ENCODE measurements at places on chromosomes 6 and 20.
A peak's percentile ranks its signal among the peaks of the same experiment; 100 is the strongest.

DNA sequence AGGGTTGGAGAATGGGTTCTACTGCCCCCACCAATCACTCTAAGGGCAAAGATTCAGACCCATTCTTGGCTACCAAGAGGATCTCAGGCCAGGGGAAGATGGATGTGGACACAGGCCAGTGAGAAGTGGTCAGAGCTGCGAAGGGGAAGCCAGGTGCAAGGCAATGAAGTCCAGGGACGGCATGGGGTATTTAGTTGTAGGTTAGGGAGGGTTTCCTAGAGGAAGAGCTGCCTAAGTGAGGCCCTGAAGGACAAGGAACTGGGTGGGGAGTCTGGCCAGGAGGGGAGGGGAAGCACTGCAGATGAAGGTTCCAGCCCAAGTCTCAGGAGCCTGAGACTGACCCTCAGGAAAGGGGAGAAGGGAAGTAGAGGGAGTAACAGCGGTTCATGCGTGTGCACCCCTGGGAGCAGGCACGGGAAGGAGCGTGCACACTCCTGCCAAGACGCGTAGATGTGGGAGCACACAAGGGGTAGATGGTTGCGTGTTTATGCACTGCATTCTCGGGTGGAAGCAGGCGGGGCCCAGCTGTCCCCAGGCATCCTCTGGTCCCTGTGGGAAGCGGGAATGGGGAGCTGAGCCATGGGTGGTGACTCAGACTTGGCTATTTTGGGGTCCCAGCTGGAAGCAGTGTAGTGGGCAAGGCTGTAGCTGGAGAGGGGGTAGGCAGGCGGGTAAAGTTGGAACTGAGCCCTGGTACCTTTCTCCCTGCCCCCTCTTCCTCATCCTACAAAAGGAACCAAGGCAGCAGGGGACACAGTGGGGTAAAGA lies 3.3 kb downstream of the ACTL10 start:
- DNase-seq, result no peak

DNA sequence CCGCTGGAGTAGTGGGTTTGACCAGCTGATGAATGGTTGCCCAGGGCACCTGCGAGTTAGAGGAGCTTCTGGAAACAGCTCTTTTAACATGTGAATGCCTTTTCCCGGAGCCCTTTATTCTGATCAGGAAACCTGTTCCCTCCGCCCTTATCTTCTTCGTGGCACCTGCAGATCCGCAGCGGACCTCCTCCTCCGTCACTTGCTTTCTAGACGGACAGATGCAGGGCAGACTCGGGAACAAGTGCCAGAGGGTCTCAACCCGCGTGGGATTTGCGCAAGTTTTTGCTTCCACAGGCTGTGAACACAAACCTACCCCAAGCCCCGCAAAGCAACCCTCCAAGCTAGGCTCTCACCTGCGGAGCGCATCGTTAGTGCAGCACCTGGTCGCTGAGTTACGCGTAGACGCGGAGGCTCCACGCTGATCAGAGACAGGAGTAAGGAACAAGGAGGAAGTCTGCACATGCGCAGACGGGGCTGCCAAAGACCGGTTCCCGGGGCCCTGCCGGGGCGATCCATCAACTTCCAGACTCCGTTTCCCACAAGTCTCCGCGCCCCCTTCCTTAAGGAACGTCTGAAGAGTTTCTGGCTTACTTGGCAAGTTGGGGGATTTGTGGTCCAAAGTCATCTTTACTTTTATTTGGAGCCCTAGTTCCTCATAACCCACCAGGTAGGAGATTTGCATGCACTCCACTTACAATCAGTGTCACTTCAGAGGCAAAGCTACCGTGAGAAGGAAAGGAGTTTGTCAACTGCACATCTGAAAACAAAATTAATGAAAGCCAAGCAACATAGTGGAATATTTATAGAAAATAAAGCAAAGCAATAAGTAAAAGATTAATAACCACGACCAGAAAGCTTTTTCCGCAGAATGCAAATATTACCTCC lies 52.7 kb upstream of the ELMO2 start:
- peak; percentile 8 for DNase-seq

DNA sequence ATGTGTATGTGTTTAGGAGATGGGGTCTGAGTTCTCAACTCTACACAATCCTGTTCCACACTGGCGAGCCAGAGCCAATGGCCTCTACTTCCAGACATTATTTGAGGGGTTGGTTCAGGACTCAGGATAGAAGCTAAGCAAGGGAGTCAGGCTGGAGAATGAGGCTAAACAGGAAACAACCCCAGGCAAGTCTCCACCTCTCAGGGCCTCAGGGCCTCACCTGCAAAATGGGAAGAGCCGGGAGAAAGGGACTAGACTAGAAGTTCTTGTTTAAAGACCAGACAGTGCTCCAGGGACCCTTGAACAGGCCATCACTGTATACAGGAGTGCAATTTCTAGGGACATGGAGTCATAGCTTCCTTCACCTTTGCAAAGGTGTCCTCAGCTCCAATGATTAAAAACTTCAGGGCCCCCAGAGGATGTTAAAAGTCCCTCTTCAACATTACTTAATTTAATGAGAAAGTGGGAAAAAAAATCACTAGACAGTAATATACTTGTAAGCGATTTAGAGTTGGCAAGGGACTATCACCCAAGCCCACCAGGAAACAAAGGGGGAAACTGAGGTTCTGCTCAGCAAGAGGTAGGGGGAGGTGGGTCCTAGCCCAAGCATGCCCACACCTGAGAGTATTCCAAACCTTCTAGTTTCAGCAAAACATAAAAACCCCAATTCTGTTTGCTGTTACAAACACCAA lies 41.7 kb downstream of the ZMYND8 start:
- no peak for DNase-seq

- DNase-seq, result peak; percentile 77
Observed at GRCh38 chr6:21593927-21594415, 420 bp downstream of the SOX4 start.

DNA sequence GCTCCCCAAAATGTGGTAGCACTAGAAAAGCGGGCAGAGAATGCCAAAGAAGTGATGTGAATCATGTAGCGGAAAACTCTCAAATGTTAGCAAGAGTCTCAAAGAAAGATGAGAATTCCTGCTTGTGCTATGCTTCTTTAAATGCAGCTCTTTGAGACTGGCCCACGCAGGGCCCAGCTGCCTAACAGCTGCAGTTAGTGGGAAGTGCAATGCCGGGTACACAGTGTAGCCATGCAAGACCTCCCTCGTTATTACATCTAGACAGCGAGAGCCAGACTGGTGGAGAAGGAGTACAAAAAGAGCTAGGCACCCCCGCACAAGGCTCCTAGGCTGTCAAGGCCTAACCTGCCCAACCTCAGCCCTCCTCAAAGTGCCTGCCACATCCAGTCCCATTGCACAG lies 201.7 kb upstream of the PRDM1 start:
- DNase-seq, result no peak

DNA sequence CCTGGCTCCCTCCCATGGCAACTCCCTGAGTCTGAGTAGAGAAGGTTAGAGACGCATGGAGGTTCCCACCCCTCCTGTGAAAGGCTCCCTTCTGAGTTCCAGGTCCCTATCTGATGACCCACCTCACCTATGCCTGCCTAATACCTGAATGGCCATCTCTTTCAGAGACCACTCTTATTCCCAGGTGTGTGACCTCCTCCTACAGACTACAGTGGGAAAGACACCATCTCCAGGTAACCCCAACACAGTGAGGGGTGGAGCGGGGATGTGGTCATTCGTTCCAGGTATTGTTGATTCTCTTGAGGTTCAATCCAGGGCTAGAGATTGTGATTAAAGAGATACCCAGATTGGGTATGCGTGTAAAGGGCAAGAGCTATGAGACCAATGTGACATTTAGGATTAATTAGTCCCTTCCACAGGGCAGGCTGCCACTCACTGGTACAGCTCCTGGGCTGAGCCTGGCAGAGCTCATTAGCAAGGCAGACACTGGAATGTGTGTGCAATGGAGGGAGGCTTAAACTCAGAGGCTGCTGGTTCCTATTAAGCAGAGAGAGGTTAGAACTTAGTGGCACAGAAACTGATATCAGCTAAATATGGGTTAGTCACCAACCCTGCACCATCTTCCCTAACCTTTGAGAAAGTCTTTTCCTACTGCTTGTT lies 46.5 kb upstream of the IER3 start:
- no peak for DNase-seq

Measured in fibroblast of skin of right biceps (primary cell).